Inflammatory macrophage treated with lipopolysaccharide for 4 hours (primary cell): ENCODE measurements at places on chromosomes 2 and 18.

DNA sequence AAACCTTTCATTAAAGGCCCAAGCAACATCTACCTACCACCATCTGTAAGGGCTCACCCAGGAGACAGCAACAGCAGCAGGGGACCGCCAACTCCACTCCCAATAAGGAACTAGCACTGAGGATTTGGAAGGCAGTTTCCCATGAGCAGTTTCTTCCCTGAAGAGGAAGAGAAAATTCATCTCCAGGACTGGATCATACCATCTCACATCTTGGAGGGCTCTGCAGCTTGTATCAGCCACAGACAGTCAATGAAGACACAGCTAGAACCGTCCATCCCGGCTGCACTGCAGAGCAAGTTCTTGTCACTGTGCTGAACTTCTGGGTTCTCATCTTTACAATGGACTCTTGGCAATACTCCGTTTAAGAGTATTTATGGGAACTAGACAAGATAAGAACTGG is 2.8 kb upstream of the GYPC start:
- peak; percentile 26 for DNase-seq

DNA sequence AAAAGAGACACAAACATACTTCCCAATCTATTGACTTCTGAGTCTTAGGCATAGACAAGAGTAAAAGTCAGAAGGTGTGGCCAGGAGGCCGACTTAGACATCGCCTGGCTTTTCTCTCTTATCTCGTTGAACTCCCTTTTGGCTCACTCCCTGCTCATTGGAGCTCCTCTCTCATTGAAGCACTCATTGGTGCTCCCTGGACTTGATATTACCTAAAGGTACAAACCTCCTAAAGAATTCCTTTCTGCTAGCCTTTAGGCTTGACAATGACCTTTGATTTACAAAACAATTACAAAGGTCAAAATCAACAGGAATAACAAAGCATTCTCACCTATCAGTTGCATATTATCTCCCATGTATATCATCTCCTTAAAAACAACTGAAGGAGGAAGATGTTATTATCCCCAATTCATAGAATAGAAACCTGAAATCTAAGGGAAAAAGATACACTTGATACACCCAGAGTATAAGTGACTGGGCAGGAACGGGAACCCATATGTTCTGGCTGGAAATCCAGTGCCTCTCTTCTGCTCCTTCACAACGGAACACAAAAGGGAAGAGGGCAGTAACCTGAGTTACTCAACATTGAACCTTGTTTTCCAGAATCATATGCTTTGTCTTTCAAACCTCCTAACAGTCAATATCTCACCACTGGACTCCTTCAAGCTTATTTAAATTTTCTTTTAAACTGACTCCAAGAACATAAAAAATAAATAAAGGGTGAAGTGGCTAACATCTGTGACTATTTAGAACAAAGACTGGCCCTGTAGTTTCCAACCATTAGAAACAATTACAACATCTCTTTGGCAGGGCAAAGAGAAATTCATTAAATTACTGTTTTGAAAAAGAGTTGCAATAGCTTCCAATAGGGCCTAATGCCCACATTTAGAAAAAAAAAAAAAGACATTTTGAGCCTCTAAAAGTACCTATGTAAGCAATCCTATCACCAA is 1247.9 kb downstream of the LRP1B start:
- no peak for DNase-seq

- no peak for DNase-seq
Observed at GRCh38 chr2:120343100-120343432, 2.9 kb upstream of the INHBB start.

- DNase-seq: no peak
Observed at GRCh38 chr18:21742315-21742687, 1.7 kb downstream of the MIB1 start.

GRCh38 chr2:239307221-239307569 is 93.6 kb downstream of the HDAC4 start:
- no peak for DNase-seq

DNA sequence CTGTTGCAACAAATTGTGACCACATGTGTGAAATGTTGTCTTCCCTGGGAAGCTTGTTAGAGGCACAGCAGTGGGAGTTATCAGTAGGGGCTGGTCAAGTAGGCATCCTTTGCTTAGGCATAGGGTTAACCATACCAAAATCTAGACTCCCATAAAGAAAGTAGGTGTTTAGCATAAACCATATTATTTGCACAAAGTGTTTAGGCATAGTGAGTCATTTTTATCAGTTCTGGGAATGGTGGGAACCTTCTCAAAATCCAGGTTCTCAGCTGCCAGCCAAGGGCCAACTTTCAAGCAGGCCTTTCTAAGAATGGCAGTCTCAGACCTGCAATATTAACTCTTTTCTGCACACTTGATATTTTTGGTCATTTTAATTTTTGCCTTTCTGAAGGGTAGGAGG is 88.5 kb downstream of the RAB3GAP1 start:
- no peak for DNase-seq

DNA sequence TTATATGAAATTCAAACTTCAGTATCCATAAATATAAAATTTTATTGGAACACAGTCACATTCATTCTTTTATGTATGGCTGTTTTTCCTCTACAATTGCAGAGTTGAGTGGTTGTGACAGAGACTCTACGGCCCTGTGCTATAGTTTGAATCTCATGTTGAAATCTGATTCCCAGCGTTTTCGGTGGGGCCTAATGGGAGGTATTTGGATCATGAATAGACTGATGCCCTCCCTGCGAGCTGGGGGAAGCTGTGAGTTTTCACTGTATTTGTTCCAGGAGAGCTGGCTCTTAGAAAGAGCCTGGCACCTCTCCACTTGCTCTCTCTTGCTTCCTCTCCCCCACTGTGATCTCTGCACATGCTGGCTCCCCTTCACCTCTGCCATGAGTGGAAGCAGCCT is 1.7 kb downstream of the PFN4 start:
- no peak for DNase-seq

GRCh38 chr2:233430081-233430480 is 75.8 kb downstream of the DGKD start:
- DNase-seq: no peak

- DNase-seq: no peak
Observed at GRCh38 chr2:95063086-95063958, 37.8 kb downstream of the MAL start.

DNA sequence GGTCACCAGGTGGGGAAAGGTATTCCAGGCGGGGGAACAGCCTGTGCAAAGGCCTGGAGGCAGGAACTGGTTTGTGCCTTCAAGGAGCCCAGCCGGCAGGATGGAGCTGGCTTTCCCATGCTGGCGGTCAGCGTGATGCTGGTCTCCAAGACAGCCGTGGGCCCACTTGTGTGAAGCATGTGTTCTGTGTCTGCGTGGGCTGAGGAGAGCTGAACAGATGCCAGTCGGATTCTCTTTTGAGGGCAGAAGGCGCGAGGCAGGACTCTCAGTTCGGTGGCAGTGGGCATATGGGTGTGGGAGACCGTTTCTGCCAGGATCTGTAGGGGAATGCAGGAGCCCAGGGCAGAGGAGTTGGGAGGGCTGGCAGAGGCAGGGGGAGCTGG is 191.6 kb downstream of the TWIST2 start:
- DNase-seq: no peak

DNA sequence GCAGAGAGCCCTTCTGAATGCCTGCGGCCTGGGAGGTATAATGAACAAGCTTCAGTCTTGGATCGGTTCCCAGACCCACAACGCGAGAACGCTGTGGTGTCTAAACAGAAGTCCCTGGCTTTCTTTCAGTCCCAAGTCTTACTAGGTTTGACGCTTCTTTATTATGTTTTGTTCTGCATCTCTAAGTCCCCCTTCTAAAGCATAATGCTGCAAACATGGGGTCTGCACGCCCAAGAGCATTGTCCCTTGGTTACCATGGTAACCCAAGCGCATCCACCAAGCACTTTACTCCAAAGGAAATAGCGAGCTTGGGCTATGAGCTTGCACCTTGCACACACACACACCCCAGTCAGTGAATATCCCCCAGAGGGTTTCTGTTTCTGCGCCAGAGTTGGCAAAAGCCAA is 193.7 kb downstream of the INO80D start:
- no peak for DNase-seq

DNA sequence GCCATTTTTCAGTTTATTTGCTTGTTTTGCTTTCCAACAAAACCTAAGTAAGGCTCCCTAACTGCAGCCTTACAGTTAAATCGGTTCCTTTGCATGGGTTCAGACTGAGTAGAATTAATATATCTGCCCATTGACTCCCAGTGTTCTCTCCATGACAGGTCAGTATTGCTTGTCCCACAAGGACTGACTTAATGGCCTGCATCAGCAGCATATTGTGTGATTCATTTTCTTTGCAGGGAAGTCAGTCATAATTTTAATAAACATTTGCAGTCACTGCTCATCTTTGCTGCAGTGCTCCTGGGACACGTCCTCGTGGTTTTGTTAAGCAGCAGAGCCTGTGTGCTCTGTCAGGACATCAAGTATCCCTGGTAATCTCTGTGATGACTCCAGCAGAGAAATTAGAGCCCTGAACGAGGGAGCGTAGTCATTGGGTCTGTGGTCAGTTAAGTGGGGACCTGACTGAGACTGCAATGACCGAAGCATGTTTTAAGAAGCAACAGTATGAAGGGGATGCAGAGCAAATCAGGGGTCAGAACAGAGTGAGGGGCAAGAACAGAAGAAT is 93.3 kb downstream of the CDH20 start:
- no peak for DNase-seq

GRCh38 chr18:2826581-2826980 is 20.2 kb upstream of the EMILIN2 start:
- peak; percentile 58 for DNase-seq

DNA sequence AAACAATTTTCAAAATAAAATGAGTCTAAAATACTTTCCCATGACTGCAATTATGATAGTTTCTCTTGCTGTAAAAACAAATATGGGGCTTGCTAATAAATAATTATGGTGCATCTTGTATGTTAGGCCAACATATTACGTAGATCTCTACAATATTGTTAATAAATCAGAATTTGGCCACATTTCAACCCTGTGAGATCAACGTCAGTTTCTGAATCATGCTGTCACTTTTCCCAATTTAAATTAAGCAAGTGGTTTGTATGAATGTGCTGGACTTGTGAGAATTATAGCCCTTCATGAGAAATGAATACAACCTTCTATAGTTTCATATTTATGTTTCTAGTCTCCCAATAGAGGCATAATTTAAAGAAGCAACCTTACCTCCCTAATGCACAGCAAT is 808.9 kb downstream of the SUCLG1 start:
- DNase-seq: no peak

DNA sequence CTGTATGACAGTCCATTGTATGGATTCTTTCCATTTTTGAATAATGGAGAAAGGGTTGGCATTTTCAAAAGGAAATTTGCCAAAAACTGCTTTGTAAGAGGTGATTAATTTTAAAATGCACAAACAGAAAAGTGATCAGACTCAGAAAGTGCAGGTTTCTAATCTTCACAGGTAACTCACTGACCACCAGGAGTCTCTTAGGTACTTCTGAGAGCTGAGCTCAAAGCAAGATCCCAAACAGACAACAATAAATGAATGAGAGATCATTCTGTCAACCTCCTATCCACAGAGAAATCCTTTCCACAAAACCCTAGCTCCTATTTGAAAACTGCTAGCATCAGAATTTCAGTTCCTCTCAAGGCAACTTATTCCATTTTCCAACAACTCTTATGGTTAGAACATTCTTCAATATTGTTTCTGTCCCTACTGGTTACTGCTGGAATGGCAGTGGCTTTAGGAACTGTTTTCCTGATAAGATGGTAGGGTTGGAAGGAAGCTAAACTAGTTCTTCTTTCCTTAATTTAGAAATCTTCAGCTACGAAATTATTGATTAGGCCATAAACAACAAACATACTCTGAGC is 20.6 kb upstream of the HAAO start:
- DNase-seq: peak; percentile 71

DNA sequence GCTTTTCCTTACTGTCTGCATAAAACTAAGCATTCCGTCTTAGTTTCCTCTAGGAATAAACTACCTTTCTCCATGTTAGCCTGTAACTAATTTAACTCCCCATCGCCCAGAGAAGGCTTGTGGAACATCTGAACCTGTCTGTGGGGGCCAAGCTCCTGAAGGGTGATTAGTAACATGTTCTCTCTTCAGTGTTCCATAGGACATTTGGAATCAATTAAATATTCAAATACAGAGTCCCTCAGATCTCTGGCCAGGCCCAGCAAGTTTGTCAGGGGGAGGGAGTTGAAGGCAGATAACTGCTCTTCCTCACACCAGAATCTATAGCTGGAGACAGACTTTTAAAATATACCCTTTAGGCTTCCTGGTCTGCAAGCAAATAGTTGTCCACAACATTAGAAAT is 8.8 kb downstream of the RDH14 start:
- DNase-seq: no peak

- DNase-seq: peak; percentile 19
Observed at GRCh38 chr2:109182426-109182825, 53.4 kb downstream of the SH3RF3 start.

GRCh38 chr2:210459880-210460279 is 16.7 kb downstream of the LANCL1 start:
- no peak for DNase-seq

- peak; percentile 5 for DNase-seq
Observed at GRCh38 chr2:171432969-171433762, 624 bp downstream of the METTL8 start.

DNA sequence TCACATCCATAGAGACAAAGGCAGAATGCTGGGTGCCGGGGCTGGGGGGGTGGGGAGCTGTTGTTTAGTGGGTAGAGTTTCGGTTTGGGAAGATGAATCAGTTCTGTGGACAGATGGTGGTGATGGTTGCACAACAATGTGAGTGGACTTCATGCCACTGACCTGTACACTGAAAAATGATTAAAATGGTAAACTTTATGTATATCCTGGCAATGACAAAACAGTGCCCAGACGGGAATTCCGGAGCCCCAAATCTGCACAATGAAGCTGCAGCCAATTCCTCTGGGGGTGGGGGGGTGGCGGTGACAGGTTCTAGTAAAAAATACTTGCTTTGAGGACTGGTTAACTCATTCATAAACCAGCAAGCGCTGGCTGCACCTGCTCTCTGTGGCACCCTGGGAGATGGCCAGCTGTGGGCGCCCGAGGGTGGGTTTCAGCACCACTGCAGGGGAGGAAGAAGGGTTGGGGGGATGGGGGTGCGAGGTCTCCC is 81.8 kb upstream of the HPCAL1 start:
- DNase-seq: no peak

GRCh38 chr2:158458617-158458920 is 1.8 kb downstream of the PKP4 start:
- DNase-seq: no peak

DNA sequence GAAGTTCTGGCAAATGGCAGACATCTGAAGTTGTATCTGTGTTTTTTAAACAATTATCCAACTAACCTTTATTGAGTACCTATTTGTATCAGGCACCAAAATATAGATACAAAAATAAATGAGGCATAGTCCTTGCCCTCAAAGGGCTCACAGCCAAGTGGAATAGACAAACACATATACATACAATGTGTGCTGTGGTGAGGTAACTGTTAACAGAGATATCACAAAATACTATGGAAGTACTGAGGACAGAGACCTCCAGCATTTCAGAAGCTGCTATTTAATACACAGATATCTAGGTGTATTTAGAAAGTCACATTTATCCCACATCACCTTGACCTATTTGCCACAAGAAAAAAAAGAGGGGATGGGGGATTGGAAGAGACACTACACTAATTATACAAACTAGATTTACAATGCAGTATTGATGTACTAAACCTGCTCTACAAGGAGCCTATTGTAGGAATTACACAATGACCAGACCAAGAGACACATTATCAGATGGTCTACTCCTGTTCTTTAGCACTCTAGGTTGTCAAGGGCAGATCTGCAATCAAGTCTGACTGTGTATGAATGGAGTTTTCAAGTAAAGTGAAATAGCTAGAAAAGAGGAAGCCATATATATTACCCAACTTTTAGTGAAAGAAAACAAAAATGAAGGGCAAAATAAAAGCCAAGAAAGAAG is 62.2 kb downstream of the SPIRE1 start:
- peak; percentile 76 for DNase-seq
